ENCODE measurements at places on chromosomes 4 and X.

GRCh38 chrX:19746919-19747651 lies 140.3 kb downstream of the SH3KBP1 start:
- no peak for DNase-seq

- no peak for DNase-seq
Observed at GRCh38 chr4:170080496-170080895, 9.3 kb downstream of the AADAT start.

- peak; percentile 69 for DNase-seq
Observed at GRCh38 chrX:108001218-108001814, 19.1 kb upstream of the TEX13B start.

- no peak for DNase-seq
Observed at GRCh38 chrX:16897445-16897844, 27.3 kb upstream of the RBBP7 start.

- DNase-seq = no peak
Observed at GRCh38 chr4:185019456-185020292, 1.4 kb downstream of the HELT start.

GRCh38 chr4:187501731-187502130 lies 493.8 kb upstream of the ZFP42 start:
- no peak for DNase-seq

DNA sequence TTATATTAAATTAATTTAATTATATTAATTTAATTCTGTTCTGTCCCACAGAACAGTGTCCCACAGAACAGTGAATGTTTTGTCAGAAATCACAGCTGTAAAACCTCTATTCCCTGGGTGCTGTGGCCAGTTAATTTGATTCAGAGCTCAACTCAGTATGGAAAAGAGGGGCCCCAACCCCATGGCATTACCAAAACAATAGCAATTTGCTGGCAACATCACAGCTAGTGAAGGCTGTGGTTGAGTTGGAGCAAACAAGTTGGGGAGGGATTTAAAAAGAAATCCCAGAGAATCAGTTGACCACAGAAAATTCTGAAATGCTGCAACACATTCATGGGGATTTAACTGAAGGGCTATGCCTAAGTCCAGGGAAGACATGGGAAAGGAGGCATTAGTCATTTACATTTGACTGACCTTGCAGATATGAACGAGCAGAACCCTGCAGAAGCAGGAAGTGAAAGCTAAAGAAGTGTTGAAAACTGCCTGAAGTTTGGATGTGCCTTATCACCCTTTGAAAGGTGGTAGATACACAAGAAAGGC lies 30.1 kb downstream of the PDHA2 start:
- DNase-seq = peak; percentile 36

- DNase-seq = no peak
Observed at GRCh38 chrX:11451151-11451550, 157.9 kb downstream of the AMELX start.

- peak; percentile 14 for DNase-seq
Observed at GRCh38 chrX:155880586-155881157, 473 bp upstream of the VAMP7 start.

DNA sequence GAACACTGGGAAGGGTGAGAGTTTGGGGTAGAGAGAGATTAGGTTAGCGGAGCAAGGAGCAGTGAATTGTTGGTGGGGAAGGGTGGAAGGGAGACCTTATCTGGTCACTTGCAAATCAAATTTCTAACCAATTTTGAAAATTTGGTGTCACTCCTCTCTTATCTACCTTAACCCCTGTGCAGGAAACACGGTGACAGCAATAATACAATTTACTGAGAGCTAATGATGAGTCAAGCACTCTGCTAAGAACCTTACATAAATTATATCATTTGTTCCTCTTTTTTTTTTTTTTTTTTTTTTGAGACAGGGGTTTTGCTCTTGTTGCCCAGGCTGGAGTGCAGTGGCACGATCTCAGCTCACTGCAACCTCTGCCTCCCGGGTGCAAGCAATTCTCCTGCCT lies 116.4 kb downstream of the C4orf51 start:
- no peak for DNase-seq

- DNase-seq = no peak
Observed at GRCh38 chr4:2750719-2751605, 5.2 kb downstream of the TNIP2 start.

- DNase-seq = no peak
Observed at GRCh38 chr4:14008494-14008893, 381.0 kb upstream of the BOD1L1 start.

DNA sequence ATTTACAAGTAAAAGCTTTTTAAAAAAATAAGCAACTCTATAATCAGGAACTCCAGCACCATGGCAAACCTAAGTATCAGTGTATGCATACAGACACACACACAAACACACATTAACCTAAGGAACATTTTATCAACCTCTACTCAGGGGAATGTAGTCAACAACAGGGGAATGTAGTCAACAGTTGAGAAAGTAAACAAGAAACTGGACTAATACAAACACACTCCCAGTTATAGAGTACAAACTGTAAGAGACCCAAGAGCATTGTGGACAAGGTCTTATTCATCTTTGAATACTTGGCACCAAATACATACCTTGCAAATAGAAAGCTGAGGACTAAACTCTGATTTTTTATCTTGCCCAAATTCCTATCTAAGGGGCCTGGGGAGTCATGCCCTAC lies 36.2 kb downstream of the PAPSS1 start:
- DNase-seq = no peak

DNA sequence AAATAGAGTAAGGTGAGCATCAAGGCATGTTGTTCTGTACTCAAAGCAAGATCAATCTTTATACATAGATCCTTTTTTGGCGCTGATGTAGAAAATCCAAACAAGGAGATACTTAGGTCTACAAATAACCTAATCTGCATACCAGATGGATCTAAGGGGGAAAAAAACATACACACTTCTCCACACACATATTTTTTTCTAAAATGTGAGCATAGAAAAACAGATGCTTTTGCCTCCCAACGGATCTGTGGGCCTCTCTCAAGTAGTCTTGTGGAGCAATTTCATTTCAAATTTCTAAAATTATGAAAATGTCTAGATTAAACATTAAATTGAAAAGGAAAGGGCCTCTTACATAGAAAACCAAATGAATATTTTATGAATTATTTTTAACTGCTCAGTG lies 166.1 kb downstream of the GRIA3 start:
- no peak for DNase-seq

DNA sequence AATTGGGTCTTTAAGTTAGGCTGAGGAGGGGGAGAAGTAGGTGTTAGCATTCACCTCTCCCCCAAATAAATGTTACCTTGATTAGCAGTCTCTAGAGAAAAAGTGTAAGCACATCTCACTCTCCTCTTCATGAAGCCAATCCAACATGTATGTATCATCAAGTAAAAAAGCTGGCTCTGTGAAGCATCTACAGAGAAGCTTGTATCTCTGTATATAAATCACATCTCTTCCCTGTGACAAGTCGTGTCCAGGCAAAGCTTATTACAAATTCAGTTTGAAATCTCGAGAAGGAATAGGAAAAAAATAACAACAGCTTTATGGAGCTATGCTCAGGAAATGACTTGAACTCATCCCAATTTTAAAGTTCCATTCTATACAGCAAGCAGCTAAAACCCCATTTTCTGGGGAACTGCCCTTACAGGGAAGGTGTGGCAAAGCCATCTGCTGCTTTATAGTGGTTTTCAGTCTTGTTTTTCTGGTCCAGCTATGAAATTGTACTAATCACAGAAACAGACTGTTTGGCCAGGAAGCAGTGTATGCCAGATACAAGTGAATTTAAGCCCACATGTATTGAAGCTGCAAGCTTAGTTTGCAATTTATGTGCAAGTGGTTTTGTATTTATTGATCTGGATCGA lies 313.3 kb upstream of the NOCT start:
- no peak for DNase-seq

DNA sequence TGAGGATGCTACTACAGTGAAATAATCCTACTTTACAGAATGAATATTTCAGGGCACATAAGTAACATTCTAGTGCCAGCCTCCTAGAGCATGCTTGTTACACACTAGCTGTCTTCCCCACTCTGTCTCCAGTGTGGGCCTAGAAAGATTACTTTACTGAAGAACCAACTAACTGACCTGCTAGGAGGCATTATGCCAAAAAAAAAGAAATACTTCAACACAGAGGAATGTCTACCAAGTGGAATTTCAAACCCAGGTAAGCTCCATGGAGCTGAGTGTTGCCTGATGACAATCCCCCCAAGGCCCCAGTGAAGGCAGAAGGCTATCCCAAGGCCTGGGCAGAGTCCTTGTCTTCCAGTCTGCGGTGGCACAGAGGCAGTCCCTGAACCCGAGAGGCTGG lies 40.9 kb upstream of the STS start:
- no peak for DNase-seq

DNA sequence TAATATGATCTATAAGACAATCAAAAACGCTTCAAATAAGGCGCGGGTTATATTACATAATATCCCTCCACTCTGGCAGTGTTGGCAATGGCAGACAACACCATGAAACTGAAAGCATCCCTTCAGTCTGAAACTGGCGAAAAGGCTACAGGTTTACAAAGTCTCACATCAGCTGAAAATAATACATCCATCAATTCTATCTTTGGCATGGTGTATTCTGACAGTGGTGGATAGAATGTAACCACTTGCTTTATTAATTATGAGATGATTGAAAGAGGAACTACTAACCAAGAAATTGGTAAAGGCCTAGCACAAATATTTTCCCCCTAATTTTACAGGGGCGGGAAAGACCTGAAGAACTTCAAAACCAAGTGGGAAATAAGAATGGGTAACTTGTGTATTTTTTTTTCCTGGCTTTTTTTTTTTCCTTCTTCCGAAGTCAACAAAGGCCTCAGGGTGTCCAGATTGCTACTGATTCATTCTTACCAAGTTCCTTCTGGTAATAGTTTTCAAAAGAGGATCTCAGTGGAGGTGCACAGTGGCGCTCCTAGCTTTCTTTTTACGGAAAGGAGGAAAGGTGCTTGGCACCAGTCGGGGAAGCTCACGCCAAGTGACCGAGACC lies 728 bp downstream of the UBA6 start:
- DNase-seq = peak; percentile 64

DNA sequence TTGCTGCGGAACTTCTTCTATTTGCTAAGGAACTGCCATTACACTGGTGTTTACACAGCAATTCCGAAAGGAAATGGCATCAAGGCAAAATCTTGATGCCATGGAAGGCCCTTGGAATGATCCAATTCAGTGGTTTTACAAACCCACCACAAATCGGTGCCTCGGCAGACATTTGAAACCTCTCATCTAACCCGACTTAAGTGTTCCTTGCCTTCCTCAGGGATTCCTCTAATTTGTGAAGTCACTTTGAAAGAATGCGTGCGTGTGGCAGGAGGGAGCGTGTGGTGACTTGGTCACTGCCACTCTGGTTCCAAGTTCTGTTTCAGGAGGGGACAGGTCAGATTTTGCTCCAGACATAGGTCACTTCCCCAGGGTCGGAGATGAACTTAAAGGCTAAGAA lies 4.8 kb downstream of the NOP14 start:
- DNase-seq = peak; percentile 44

DNA sequence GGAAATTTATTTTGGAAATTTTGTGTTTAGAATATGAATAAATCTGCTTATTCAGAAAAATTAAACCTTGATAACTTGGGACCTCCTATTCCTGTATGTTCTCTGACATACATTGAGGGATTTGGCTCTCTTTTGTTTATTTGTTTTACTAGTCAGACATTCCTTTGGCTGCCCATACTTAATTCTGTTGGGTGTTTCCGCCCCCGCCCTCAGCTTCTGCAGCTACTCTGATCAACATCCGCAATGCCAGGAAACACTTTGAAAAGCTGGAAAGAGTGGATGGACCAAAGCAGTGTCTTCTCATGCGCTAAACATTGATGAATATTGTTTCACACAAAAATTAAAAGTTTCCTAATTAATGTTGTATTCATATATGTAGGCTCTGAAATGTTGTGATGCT lies 40.5 kb downstream of the RRAGB start:
- DNase-seq = peak; percentile 15

- peak; percentile 82 for DNase-seq
Observed at GRCh38 chr4:31657859-31658570, 937.8 kb downstream of the PCDH7 start.

DNA sequence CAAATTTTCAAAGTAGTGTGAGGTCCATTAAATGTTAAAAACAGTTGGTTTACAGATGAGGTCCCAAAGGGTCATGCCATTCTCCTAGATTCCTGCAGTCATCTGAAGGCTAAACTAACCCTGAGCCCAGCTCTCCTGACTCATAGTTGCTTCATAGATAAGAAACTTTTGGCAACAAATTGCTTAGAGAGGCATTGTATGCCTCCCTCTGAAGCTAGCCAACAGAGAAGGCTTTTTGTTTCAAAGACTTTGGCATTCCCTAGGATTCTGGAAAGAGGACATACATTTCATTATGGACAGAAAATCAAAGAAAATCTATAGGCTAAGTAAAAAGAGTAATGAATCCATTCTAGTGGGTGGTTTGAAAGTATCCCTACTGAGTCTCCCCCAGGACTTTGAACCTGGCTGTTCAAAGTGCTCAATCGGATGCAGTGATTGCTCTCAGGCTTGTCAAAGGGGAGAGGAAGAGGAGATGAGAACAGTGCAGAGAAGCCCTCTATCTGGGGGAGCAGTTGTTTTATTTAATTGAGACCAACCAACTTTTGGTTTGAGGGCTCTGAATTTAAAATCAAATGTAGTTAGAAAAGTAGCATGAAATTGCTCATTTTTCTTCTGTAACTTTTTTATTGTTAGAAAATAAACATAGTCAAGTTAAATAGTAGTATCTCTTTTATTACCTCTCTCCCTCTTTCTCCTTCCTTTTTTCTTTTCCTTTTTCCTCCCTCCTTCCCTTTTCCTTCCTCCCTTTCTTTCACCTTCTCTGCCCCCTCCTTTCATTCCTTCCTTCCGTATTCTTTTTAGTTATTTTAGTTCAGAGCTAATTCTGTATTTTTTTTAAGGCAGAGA lies 72.3 kb upstream of the ZNF518B start:
- peak; percentile 56 for DNase-seq

- DNase-seq = no peak
Observed at GRCh38 chr4:113636877-113637276, 124.7 kb downstream of the CAMK2D start.

GRCh38 chr4:106058921-106059320 lies 163.7 kb downstream of the NPNT start:
- DNase-seq = peak; percentile 36

GRCh38 chr4:25552580-25553271 lies 102.9 kb upstream of the SLC34A2 start:
- DNase-seq = no peak

DNA sequence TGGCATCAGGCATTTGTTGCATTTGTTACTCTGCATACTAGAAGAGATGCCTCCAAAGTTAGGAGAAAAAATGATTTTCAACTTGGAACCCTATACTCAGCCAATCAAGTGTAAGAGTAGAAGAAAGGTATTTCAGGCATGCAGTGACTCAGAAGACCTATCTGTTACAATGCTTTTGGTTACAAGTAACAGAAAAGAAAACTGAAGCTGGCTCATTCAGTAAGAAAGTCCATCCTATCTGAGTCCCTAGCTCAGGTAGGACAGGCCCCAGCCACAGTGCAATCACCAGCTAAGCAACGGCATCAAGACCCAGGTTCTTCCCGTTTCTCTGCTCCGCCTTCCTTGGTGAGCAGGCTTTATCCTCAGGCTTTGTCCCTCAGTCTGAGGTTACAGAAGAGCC lies 23.3 kb downstream of the MECP2 start:
- DNase-seq = peak; percentile 43
